Activated CD4-positive, alpha-beta T cell treated with anti-CD3 and anti-CD28 coated beads, Interleukin-2, amount 10 ng/mL, durations not matched to agents 7 days and 5 days (primary cell): ENCODE measurements at places on chromosomes 13 and 19. TPM values are rescaled to one million over a fixed set of nuclear protein-coding genes. Genes with fewer than 3 reads are reported as not detected.
A peak's percentile ranks its signal among the peaks of the same experiment; 100 is the strongest.

- no peak for DNase-seq
These were observed 16.7 kb downstream of the KLF5 start for GRCh38 chr13:73075546-73075945.

TRPM4 gene
- total RNA-seq: 0.33 TPM

DNA sequence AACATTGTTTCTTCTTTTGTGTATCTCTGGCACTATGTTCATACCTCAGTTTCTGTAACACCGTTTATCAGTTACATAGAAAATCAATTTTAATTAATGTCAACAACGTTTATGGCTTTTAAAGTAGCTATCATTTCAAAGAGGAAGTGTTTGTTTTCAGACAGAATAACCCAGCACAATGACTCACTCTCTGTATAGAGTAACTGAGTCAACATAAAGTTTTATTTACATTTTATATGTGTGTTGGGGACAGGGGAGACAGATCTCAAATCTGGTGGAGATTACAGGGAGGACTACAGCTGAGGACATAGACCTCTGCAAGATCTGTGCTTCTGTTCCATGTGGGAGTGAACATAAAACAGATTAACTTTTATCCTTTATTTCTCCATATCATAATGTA, 2590.1 kb downstream of the PCDH9 start:
- DNase-seq: no peak

DNA sequence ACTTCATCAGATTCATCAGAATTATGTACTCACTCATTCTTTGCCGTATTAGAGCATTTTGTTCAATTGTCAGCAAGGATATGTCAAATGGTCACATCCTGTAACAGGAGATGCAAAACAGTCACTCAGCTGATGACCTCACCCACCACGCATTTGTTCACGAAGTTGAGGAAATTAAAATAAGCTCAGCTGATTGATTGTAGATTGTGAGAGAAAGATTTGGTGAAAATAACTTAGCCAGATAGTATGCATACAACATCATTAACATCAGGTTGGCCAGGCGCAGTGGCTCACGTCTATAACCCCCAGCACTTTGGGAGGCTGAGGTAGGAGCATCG, 22.6 kb upstream of the CDC16 start:
- DNase-seq: no peak

ZNF784 gene
- total RNA-seq: 5.8 TPM

ZNF578 gene
- 3.0 TPM for total RNA-seq

DNA sequence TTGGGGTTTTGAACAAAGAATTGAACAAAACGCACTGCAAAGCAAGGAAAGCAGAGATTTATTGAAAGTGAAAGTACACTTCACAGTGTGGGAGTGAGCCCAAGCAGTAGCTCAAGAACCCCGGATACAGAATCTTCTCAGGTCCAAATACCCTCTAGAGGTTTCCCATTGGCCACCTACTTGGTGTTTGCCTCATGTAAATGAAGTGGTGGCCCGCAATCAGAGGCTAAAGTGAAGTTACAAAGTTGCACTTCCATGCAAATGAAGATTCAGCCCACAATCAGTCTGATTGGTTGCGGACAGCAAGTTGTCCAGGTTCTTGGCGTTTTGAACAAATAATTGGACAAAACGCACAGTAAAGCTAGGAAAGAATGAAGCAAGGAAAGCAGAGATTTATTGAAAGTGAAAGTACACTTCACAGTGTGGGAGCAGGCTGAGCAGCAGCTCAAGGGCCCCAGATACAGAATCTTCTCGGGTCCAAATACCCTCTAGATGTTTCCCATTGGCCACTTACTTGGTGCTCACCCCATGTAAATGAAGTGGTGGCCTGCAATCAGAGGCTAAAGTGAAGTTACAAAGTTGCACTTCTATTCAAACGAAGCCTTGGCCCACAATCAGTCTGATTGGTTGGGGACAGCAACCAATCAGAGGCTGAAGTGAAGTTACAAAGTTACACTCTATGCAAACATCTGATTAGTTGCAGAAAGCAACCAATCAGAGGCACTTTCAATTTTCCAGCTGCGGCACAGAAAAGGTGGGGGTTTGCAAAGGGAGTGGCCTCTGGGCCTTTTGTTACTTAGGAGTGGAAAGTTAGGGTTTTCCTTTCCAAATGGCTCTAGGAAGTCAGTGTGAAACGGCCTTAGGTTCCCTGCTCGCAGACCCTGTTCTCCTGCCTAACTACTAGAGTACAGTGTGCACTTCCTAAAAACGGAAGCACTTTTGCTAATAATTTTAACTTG, 4.8 kb upstream of the TM9SF2 start:
- DNase-seq: peak; percentile 87

MYO16 gene
- not detected for total RNA-seq

GRCh38 chr19:35669974-35670373, 3.7 kb downstream of the UPK1A start:
- no peak for DNase-seq

CBARP gene
- not detected for total RNA-seq

- DNase-seq: no peak
These were observed 1.2 kb downstream of the KCNRG start for GRCh38 chr13:50016444-50016843.

ZNF69 gene
- 4.2 TPM for total RNA-seq

DNA sequence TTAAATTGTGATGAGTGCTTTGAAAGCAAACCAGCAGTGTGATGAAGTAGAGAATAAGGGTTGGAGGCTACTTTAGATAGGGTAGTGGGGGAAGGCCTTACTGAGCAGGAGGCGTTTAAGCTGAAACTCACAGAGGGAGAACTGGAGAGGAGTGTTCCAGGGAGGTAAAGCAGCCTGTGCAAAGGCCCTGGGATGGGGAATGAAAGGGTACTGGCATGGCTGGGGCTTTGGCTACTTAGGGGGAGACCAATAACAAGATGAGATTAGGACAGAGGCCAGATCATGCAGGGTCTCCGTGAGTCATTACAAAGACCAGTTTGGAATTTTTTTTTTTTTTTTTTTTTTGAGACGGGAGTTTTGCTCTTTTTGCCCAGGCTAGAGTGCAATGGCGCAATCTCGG, 1.1 kb downstream of the PPP5C start:
- no peak for DNase-seq

DNA sequence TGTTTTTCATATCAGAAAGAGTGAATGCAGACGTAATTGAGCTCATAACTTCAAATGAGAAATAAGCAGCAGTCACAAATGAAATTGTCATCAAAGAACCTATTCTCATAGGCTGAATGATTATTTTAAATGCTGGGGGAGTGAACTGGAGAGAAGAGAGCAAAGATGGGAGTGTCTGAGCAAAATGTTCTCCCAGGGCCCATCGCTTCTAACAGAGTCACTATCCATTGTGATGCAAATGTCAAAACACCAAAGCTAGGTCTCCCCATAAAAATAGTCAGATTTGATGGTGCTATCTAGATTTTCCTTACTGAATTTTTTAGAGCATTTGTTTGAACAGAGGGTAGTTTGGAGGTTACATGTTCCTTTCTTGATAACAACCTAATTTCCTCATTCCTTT, 278.7 kb downstream of the PCDH9 start:
- no peak for DNase-seq
